ENCODE measurements at places on chromosomes 12 and 14.

- no peak for DNase-seq
These were observed 73.2 kb upstream of the MDM1 start for GRCh38 chr12:68405343-68405781.

- no peak for DNase-seq
These were observed 114.4 kb downstream of the LMNTD1 start for GRCh38 chr12:25438638-25439037.

DNA sequence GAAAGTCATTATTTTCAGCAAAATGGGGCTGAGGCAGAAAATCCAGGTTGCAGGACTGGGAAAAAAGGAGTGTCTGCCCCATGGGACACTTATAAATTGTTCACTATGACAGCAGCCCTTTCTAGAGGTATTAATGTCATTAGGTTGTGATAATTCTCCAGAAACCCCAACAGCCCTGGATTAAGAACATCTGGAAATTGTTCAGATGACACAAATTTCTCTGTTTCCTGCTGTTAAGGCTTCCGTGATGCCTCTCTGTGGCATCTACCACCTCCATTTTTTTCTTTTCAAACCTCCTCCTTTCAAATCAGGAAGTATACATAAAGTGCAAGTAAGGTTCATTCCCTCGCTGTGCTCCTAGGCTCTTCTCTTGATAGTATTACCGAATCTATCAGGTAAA lies 25.6 kb downstream of the EGLN3 start:
- no peak for DNase-seq

GRCh38 chr12:14303661-14304155 lies 61.8 kb upstream of the ATF7IP start:
- no peak for DNase-seq

- no peak for DNase-seq
These were observed 52.9 kb downstream of the PHLDA1 start for GRCh38 chr12:75978677-75979076.

Measured in activated naive CD8-positive, alpha-beta T cell treated with anti-CD3 and anti-CD28 coated beads, Interleukin-2, amount 50 U/mL, for 16 hours (primary cell).